ENCODE measurements at places on chromosomes 5 and 9.

DNA sequence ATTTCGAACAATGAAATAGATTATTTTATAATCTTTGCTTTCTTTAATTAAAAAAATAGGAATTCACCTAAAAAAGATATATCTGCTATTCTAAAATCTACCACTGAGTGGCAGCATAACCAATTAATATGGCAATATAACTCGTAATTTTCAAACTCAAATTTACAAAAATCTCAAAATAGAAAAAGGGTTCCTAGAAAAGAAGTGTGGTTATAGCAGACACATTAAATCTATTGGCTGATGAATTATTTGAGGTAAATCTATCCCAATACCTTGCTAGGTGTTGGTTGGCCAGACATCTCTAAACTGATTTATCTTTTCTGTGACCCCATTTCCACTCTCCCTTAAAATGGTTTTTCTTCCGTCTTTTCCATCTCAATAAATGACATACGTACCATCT, 30.2 kb upstream of the NRG2 start:
- no peak for DNase-seq

GRCh38 chr9:93234600-93234999, 50.7 kb downstream of the WNK2 start:
- DNase-seq: no peak

DNA sequence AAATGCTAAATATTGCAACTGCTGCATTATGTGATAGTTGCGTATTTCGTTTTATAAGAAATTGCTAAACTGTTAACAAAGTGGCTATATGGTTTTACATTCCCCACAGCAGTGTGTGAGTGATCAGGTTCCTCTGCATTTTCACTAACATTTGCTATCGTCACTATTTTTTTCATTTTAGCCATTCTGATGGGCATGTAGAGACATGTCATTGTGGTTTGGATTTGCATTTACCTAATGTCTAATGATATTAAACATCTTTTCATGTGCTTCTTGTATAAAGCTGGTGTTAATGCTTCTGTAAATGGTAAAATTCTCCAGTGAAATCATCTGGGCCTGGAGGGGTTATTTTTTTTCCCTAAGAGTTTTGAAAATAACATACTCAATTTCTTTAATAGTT, 61.6 kb downstream of the ERCC6L2 start:
- DNase-seq: no peak

- DNase-seq: no peak
These were observed 334.6 kb upstream of the TUSC1 start for GRCh38 chr9:26012797-26013196.

DNA sequence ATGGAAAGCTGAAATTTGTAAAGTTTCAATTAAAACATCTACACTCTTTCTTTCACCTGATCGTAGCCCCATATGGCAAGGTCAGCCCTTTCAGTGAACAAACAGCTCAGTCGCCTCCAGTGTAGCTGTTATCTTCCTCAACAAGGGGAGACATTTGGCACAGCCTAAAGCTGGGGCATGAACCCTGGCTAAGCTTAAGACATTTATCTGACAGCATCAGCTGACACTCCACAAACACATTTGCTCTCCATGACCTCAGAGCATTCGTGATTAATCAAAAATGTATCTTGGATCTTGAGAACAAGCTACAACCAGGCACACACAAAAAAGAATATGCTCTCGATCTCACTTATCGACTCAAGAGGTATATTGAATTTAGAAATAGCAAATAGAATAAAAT, 67.3 kb downstream of the POU5F2 start:
- no peak for DNase-seq

- no peak for DNase-seq
These were observed 2.3 kb downstream of the SSBP2 start for GRCh38 chr5:81748556-81748955.

- no peak for DNase-seq
These were observed 103.0 kb downstream of the SPATA31D1 start for GRCh38 chr9:82091610-82092009.

DNA sequence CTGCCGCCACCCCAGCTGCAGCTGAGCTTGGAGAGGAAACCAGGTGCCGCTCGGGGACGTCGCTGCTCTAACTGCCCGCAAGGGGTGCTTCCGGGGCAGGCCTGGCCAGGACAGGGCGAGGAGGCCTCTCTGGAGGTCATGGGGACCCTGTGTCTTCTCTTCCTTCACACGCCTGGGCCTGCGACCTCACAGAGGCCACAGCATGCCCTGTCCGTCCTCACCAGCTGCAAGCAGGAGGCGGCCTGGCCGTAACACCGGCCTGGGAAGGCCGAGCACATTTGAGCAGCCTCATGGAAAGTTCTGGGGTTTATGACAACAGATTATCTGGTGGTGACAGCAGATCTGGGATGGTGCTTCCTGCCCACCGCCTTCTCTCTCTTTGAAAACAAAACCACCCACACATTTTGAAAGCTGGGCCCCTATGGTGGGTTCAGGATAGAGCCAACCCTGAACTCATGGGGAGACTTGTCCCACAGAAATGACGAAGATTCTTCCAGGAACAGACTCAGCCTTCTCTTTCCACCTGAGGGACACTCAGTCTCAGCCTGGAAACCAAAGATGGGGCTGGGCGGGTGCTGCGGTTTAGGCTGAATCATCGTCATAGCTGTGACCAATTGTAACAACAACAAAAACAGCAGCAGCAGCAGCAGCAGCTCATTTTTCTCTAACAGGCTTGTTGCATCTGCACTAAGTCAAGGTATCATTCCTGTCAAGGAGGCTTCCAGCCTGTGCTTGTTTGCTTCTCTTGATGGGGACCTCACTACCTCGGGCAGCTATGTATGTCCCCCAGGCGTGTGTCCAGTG, 99.6 kb upstream of the RAPGEF1 start:
- DNase-seq: no peak

DNA sequence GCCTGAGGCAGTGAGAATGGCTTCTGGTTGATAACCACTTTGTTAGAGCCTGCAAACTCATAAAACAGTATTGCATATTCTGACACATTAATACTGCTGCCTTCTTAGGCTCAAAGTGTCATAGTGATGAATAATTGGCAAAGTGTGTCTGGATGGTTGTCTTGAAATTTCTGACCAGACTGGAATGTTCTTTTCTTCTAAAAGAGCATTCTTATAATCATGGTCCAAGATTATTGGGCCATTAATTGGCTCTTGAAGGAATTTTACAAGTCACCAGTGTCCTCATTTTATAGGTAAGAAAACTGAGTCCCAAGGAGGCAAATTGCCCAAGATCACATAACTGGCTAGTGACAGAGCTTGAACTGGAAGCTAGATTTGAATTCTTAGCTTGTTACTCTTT, 111.7 kb downstream of the PCSK1 start:
- DNase-seq: no peak

DNA sequence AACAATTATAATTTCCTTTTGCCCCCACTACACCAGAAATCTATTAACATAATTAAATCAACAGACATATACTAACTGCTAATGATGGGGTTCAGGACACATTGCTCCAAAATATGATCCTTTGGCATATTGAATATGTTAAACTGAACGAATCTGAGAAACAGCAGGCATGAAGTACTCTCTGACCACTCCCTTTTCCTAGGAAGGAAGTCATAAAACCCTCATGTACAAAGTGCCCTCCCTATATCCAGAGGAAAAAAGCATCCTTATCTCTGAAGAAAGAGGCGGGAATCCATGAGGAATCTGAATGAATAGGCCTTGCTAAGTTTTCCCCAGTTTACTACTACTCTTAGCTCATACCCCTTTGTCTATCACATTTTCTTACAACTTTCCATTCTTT, 67.9 kb downstream of the ADAMTS6 start:
- no peak for DNase-seq

GRCh38 chr5:95799191-95799835, 23.2 kb downstream of the GLRX start:
- DNase-seq: no peak

DNA sequence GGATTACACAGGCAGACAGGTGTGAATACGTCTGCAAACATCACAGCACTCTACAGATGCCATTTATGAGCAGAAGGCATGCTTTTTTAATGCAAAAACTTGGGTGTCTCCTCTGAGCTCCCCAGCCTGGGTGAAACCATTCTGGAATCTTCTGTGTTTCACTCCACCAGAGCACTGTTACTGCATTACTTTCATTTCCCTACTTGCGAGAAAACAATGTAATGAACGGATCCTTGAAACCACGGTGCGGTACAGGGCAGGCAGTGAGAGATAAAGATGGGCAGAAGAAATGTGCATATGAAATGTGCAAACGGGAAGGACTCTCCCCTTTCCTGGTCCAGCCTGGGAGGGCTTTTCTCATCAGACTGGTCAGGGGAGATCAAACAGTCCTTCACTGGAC, 584.3 kb upstream of the KLF4 start:
- no peak for DNase-seq

- no peak for DNase-seq
These were observed 36.7 kb upstream of the F2R start for GRCh38 chr5:76679231-76679630.

- DNase-seq: no peak
These were observed 204.9 kb downstream of the ZSWIM6 start for GRCh38 chr5:61536922-61537321.

DNA sequence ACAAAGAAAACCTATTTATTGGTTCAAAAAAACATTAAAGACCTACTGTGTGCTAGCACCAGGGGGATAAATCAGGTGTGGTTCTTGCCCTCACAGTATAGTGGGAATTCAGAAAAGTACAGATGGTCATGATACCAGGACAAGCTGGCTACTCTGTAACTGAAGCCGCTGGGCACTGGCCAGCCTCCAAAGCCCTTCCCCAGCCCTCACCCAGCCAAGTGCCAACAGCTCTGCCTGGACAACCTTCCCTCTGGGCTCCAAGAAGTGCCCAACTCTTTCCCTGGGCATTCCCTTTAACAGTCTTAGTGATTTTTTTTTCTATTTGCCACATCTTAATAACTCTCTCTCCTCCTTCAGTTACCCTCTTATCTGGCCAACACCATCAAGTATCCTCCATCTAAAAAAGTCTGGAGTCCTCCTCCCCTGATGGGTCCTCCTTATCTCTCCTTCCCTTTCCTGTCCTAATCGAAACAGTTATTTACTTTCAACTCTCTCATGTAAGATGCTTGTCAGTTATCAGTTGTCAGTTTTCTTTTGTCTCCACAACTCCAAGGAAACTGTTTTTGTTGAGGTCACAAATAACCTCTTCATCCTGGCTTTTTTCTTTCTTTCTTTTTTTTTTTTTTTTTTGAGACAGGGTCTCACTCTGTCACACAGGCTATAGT, 13.3 kb upstream of the SEPTIN8 start:
- no peak for DNase-seq

DNA sequence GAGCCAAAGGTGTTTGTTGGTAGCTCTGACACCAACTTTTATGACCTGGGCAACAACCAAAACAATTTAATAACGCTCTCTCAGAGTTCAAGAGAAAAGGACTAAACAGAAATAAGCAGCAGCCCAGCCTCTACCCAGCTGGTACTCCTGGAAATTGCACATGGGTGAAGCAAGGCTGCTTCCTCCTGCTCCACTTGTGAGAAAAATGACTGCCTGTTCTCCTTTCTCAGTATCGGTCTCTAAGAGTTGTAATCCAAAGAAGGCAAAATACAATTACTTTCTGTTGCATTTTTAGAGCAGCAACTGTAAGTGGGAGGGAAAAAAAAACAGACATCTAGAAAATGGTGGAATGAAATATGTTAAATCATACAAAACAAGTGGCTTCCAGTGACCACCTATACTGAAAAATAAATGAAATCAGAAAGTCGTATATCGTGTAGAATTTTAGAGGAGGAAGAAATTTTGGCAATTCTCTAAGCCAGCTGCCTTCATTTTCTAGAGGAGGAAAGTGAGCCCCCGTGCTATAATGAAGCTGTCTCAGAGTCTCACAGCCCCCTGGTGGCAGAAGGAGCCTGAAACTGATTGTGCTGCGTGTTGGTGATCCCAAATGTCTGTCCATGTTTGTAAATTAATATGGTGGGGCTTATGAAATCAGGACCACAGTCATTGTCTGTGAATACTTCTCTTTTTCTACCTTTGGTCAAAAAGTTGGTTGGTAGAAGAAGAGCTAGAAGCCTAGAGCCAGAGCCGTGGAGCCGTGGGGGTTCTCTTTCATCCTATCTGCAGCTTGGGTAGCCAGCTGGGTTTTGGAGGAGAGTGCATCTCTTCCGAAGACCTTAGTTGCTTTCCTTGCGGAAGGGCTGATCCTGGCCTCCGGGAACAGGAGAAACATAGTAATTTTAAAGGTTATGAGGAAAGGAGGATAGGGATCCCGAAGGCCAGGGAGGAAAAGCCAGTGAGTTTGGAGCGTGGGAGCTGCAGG, 139.9 kb downstream of the PIP5K1B start:
- DNase-seq: peak; percentile 3

DNA sequence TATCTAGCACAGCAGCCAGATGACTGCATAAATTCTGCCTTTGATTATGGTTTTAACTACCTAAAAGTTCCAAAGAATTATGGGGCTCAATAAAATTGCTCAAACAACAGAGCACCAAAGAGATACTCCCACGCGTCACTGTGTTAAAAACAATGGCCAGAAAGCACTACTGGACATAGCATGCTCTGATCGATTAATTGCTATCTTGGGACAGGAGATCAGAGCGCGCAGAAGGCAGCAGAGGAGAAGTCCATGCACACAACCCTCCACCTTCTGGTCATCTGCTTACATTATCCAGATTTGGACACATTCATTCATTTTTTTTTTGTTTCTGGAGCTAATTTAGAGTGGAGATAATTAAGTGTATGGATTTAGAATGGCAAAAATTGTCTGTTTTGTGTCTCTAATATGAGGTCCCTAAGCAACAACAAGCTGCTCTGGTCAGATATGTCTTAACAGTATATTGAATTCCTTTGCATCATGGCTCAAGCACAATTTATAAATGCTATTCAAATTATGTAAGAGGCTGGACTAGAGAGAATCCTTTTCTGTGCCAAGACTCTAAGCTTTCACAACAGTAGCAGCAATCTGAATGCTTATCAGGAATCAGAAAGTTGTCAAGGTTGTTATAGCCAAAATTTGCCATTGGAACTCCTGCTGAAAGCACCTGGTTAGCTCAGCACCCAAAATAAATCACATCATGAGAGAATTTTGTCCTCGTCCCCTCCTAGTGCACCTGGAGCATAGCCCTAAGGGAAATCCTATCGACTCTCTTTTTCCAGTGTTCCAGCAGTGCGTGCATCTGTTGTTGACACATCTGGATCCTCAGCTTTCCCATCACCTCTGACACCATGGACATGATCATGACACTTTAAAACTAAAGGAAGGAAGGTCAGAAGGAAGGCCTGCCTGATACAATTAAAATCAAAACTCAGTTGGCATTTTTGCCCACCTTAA, 98.6 kb upstream of the HMHB1 start:
- DNase-seq: no peak

DNA sequence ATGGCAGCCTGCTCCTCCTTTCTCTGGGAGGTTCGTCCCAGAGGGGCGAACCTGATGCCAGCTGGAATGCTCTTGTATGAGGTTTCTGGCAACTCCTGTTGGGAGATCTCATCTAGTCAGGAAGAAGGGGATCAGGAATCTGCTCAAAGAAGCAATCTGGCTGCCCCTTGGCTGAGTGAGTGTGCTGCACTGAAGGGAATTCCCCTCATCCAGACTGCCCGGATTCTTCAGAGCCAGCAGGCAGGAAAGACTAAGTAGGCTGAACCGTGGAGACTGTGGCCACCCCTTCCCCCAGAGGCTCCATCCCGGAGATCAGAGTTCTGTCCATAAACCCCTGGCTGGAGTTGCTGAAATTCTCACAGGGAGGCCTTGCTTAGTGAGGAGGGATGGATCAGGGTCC, 476.0 kb downstream of the CSNK1G3 start:
- DNase-seq: no peak
